Hindlimb muscle (tissue), 1 donor: ENCODE measurements at places on chromosomes 16 and 17. TPM values are rescaled to one million over a fixed set of nuclear protein-coding genes. Genes with fewer than 3 reads are reported as not detected.
A peak's percentile ranks its signal among the peaks of the same experiment; 100 is the strongest.

The MAP3K3 gene
- 27.6 TPM for polyA plus RNA-seq

The KCNH6 gene
- not detected for polyA plus RNA-seq

The OR1A1 gene
- polyA plus RNA-seq, result 0.06 TPM

DNA sequence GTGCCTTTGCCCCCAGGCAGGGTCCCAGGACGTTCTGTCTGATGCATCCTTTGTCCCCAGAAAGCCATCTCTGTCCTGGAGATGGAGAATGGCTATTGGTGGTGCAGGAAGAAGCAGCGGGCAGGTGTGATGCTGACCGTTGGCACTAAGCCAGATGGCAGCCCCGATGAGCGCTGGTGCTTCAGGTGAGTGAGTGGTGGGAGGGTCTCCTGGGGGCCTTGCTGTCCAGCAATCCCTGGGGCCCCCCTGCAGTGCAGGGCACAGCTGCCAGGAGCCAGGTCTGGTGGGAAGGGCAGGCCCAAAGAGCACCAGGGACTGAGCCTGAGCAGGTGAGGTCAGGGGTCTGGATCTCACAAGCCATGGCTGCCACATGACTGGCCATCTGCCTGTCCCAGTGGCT lies 18.1 kb downstream of the TRPV2 start:
- no peak for DNase-seq

DNA sequence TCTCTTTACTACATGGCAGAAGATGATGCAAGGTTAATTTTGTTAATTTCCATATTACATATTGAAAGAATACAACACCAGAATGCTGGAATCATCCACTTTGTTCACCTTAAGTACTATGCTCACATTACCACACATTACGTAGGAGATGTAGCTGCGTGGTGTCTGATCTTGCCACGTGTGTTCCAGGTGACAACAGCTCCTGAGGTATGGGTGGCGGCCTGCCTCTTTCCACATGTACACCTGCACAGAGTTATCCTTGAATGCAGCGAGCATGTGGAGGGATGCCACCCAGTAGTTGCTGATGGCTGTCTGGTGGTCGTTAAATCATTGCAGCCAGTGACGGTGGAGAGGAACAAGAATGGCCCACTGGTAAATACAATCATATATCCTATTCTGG lies 740.5 kb upstream of the EEF2KMT start:
- DNase-seq, result no peak

DNA sequence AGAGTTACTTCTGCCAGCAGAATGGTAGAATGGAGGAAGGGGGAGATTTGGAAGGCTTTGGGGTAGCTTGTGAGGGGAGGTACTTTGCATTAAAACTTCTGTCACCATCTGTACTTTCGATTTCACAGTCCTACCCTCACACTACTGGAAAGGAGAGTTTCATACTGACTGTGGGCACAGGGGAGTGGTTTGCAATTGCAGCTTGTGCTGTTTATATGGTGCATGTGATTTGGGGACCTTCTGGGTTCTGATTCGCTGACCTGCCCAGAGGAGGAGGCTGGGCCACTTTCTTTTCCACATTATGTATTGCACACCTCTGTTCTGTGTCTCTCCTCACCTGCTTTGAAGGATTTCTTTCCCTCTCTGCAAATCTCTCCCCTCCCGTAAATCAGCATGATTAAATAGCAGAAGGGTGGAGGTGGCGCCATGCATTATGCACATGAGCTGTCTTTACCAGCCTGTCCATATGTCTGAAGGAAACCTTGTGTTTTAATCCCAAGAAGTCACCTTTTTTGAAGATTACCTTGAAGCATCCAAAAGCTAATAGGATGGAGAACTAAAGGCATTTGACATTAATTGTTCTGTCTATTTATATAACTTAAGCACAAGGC lies 90.9 kb downstream of the RBFOX1 start:
- no peak for DNase-seq

DNA sequence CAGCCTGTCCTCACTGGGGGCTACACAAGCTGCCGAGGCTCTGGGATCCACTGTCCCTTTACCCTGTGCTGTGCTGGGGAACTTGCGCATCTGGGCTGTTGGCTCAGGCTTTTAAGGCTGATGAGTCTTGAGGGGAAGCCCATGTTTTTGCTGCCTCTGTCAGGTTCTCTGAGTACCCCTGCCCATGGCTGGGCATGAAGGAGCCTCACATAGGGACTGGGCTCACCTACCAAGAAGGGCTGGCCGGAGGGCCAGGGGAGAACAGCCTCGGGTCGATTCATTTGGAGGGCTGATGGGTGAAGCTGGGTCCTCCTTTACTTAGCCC lies 14.6 kb downstream of the FMNL1 start:
- no peak for DNase-seq

The MT1E gene
- polyA plus RNA-seq, result 21.1 TPM

- no peak for DNase-seq
Measured at GRCh38 chr17:30965686-30966085, 5.2 kb upstream of the RNF135 start.

The ITGAX gene
- 2.9 TPM for polyA plus RNA-seq

GRCh38 chr17:55845385-55845784 lies 94.5 kb downstream of the PCTP start:
- DNase-seq, result peak; percentile 65

The PLK1 gene
- polyA plus RNA-seq, result 11.9 TPM

GRCh38 chr16:88442727-88443576 lies 10.1 kb upstream of the ZFPM1 start:
- peak; percentile 67 for DNase-seq

GRCh38 chr17:58358408-58359172 lies 6.6 kb upstream of the SUPT4H1 start:
- DNase-seq, result no peak

DNA sequence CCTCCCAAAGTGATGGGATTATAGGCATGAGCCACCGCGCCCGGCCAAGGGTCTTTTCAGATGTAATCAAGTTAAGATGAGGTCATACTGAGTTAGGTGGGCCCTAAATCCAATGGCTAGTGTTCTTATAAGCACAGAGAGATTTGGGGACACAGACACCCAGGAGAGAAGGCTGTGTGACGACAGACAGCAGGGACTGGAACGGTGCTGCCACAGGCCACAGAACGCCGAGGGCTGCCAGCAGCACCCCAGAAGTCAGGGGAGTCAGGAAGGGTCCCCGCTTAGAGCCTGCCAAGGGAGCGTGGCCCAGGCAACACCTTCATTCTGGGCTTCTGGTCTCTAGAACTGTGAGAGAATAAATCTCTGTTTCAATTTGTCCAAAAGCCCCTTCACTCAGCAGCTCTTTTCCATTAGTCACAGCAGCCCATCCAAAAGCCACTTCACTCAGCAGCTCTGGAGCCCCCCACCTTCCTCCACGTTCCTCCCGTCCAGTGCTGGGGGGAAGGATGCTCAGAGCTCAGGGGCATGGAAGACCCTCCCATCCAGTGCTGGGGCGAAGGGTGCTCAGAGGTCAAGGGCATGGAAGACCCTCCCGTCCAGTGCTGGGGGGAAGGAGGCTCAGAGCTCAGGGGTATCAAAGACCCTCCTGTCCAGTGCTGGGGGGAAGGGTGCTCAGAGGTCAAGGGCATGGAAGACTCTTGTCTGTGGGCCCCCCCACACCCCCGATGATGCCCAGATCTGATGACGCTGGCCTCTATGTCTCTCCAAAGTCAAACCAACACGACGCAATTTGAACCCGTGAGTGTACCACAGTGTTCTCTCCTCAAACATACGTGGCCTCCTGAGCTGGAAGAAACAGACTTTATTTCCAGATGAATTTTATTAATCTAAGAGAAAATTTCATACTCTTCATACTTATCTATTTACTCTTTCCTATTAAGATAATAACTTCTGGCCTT lies 11.9 kb downstream of the RAB40B start:
- no peak for DNase-seq

GRCh38 chr17:43601280-43602039 lies 55.3 kb upstream of the ETV4 start:
- no peak for DNase-seq

DNA sequence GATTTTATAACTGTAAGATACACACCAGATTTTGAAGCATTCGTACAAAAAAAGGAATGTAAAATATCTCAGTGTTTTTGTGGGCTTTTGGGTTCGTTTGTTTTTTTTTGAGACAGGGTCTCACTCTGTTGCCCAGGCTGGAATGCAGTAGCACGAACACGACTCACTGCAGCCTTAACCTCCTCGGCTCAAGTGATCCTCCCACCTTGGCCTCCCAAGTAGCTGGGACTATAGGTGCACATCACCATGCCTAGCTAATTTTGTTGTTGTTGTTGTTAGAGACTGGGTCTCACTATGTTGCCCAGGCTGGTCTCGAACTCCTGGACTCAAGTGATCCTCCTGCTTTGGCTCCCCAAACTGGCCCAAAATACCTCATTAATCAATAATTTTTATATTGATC lies 15.9 kb downstream of the STAT5B start:
- DNase-seq, result no peak

- no peak for DNase-seq
Measured at GRCh38 chr17:32870969-32871368, 6.0 kb downstream of the MYO1D start.

The RAB26 gene
- 0.92 TPM for polyA plus RNA-seq

DNA sequence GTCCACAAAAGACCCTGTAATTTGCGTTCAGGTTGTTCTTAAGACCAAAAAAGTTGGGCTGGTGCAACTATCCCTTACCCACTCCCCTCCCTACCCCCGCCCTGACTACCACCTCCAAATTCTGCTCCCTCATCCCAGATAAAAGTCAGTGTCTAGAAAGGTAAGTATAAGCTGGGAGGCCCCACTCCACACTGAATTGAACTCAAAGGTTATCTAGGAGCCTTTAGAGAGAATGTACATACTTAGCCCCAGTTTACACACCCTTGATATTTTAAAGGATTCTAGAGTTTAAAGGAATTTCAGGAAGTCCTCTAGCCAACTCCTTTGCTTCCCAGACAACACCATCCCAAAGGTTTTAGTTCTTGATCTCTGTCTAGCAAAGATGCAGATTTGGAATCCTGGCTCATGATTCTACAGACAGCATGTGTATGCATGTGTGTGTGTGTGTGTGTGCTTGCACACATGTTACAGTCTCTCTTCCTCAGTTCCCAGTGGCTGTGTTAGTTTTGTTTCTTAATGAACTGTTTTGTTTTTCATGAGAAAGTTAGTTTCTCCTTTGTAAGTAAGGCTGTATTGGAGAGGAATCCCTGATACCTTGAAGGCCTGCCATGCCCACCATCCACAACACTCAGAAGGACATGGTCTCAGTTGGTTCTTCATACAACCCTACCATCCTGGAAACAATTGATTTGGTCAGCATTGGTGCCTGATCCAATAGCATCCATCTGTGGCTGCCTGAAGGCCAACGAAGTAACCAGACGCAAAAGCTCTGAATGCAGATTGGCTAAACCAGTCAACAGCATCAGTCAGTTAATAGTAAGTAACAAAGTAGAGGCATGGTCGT lies 281.3 kb downstream of the SOX9 start:
- no peak for DNase-seq

DNA sequence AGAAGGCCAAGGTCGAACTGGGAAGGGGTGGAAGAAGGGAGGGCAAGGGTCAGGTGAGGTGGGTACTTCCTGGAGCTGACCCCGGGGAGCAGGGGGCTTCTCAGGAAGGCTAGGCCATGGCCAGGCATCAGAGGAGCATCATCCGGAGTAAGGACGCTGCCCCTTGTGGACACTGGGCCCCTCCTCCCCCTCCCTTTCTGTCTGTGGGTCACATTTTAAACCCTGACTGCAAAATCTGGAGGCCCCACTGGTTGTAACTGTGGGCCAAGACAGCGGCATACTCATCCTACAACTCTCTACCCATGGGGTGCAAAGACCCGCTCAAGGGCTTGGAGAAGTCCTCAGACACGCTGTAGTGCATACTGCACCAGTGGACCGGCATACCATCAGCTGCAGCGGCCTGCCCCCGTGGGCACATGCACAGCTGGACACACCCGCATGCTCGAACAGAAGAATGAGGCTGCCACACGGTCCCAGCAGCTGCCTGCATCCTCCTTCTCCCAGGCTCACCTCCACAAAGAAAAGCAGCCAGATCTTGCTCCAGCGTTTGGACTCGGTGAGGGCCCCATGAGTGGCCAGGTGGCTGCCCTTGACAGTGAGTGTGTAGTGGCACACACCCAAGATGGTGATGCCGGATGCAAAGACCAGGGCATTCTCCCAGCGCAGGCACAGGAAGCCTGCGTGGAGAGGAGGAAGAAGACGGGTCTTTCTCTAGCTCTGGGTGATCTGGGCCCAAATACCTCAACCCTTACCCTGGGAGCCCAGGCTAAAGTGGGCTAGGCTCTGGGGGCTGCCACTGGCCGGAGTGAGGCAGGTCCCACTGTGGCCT lies 1.2 kb downstream of the FADS6 start:
- no peak for DNase-seq

The KRTAP2-2 gene
- not detected for polyA plus RNA-seq

The CSH2 gene
- 0.61 TPM for polyA plus RNA-seq

DNA sequence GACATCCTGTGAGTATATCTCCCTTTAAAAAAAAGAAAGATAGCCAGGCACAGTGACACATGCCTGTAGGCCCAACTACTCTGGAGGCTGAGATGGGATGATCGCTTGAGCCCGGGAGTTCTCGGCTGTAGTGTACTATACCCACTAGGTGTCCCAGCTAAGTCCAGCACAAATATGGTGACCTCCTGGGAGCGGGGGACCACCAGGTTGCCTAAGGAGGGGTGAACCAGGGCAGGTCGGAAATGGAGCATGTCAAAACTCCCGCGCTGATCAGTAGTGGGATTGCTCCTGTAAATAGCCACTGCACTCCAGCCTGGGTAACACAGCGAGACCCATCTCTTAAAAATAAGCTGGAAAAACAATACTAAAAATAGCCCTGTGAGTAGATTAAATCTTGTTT lies 29.4 kb downstream of the GINS2 start:
- no peak for DNase-seq

GRCh38 chr17:75861927-75862317 lies 6.8 kb upstream of the WBP2 start:
- DNase-seq, result no peak

- DNase-seq, result no peak
Measured at GRCh38 chr17:4161967-4162305, 18.9 kb downstream of the CYB5D2 start.

- DNase-seq, result no peak
Measured at GRCh38 chr17:14762736-14763479, 462.0 kb downstream of the HS3ST3B1 start.

DNA sequence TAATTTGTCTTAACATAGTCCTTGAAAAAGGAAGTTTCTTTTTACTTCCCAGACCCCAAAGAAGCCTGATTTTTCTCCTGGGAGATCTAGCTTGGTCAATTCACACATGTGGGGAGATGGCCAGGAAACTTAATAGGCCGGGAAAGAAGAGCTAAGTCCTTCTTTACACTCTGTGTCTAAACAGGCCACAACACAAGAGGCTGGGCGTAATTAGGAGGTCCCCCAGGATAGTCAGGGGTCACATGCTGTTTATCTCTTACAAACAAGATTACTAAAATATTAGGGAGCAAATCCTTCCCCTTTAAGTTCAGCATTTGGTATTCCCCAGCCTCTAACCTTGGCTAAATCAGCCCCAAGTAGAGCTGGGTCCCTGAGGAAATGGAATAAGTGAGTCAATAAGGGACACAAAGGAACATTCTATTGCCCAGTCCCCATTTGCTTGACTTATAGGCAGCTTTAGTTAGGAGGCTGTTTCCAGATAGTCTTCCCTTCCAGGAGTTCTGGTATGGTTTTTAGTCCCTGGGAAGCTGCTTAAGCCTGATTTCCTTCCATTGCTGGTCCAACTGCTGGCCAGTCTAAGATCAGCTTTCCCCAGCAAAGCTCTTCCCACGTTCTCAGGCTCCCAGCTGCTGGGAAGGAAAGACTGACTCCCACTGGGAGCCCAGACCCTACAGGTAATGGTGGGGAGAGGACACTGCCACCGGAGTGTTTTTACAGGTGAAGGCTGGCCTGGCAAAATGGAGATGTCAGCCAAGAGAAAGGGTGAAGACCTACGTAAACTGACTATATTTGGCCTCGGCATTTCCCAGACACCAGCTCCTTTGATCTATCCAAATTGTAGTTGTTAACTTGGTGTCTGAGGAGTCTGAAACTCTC lies 14.1 kb upstream of the HOXB9 start:
- DNase-seq, result no peak
